ENCODE measurements at places on chromosomes 1 and 21. TPM values are rescaled to one million over a fixed set of nuclear protein-coding genes. Genes with fewer than 3 reads are reported as not detected.

DNA sequence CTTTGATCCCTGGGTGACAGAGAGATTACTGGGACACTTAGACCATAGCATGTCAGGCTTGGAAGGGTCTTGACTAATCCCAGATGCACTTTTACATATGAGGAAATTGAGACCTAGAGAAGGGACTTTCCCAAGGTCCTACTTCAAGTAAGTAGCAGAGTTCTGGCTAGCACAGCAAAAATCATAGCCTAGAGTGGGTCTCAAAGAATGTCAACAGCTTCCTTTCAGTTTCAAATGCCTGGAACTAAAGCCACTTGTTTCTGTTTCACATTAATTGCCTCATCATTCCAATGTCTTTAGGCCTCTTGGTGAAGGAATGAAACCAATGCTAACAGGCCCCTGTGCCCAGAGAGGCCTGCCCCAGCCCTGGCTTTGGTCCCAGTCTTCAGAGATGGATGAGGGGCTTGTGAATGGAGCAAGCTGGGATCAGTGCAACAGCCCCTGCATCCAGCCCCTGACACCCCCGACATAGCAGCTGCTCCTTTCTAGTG, 26.6 kb downstream of the ATF3 start:
- peak; percentile 39 for DNase-seq

DNA sequence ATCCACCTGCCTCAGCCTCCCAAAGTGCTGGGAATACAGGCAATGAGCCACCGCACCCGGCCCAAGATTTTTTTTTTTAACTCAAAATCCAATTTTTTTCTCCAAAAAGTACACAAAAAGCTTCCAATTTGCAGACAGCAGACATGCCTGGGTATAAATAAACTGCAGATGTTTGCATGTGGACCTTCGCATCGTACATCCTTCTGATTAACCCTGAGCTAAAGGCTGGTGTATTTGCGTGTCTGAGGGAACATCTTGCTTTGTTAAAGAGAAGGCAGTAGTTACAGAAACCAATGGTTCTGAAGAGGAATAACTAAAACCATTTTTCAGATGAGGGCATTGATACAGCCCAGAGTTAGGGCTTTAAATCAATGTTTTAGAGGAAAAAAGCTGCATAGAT, 12.7 kb downstream of the BCAR3 start:
- DNase-seq, result no peak

DNA sequence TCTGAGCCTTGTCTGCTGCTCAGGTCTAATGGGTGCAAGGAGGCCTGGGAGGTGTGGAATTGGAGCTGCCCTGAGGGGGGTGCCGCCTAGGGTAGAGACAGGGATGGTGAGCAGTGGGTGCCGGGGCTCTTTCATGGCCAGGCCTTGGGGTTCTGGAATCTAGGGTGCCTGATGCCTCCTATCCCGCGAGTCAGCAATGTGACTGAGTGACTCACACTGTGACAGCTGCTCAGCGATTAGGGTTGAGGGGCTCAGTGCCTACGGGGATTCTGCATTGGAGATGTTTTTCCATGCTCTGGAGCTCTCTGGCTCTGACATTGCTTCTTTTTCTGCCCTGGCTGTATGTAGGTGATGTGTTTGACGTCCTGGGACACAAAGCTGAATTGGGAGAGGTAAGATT, 16.8 kb downstream of the ATP8B2 start:
- no peak for DNase-seq

DNA sequence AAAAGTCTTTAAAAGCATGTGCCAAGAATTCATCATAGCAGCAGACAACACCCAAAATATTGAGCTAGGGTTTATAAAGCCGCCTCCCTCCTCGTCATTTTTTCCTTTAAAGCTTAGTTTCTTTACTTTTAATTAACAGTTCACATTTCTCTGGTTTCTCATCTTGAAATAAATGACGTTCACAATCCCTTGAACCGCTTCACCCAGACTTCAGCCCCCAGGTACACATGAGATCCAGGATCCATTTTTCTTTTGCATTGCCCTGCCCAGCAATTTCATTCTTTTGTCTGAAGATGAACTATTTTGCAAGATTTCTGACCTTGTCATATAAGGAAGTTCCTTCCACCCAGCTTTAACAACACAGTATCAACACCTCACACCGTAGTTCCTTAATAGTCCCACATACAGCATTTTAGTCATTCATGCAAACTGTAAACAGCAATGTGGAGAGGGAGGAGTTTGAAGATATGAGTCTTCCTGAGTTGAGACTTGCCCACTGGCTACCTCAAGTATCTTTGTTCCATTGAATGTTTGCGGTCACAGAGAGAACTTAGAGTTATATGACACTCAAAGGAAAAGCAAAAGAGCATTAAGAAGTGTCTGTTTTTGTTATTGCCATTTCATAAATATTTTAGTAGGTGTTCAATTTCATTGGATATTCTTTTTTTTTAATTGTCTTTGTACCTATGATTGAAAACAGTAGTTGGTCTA, 35.3 kb upstream of the CACYBP start:
- no peak for DNase-seq

DNA sequence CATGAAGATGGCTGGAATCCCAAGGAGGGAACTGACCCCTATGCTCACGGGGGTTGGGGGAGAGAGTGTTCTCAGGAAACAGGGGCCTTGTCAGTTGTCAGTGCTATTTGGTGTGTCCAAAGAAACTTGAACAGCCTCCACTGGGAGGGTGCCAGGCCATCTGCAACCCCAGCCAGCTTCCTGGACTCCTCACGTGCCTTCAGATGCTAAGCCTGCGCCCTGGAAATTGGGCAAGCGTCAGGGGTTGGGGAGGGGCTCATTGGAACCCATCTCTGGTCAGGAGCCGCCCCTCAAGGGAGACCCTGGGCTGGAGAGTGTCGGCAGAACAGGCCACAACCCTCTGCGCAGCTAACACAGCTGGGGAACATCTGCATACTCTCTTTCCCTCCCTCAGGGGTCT, 13.1 kb upstream of the LHX4 start:
- no peak for DNase-seq

- peak; percentile 42 for DNase-seq
Observed at GRCh38 chr1:82269431-82269830, 468.7 kb downstream of the ADGRL2 start.

DNA sequence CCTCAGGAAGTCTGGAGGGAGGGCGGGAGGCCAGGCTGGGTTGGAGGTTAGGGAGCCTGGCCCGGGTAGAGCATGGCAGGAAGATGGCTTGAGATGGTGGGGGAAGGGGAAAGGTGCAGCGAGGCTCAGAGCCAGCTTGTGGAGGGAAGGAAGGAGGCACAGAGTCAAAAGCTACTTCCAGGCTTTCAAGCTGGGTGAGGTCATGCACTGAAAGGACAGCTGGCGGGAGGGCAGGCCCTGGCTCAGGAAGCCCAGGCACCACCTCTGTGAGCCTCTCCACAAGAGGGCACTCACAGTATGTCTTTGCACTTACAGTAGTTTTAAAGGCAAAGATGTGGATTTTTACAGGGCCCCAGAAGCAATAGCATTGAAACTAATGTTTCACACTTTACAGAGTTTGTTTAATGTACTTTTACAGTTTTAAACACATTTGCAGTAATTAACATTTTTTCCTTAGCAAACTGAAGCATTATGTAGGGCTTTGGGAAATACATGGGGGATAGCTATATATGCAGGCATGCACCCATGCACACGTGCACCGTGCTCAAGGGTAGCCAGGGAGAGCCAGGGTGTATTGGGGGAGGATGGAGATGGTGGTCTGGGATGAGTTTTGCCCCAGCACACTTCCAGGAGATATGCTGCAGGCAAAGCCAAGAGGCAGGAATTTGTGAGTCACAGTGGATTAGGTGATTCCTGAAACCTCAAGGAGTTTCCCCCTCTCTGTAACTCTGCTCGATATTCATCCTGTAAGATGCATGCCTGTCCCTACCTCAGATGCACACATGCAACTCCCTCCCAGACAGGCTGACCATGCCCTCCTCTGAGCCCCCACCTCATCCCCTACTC, 6.1 kb upstream of the ADAM15 start:
- peak; percentile 81 for DNase-seq

DNA sequence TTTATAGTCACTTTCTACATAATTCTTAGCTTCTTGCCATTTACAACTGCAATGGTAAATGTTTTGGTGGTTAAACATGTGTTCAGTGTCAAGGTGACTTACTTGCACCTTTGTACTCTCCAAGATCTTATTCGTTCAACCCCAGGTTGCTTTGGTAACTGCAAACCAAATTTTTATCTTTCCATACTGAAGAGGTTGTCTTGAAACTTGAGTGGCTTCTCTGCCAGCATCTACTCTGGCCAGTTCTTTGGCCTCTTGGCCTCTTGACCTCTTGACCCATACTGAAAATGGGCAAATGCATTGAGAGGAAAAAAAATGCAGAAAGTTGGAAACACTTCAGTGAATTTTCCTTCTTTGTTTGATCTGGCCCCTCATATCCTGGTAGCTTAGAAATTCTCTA, 88.0 kb upstream of the LRRC7 start:
- DNase-seq, result no peak

TEDDM1 gene
- total RNA-seq, result not detected

AKR7A3 gene
- 2.2 TPM for total RNA-seq

ADAMTS5 gene
- total RNA-seq, result 0.21 TPM

PDZK1IP1 gene
- total RNA-seq, result not detected

TOMM20 gene
- 92.9 TPM for total RNA-seq

Measured in cardiac muscle cell (in vitro differentiated cells and primary cell).